ENCODE measurements at places on chromosomes 4 and X.

- no peak for DNase-seq
These were observed 165.7 kb upstream of the MAMLD1 start for GRCh38 chrX:150197388-150197787.

GRCh38 chr4:177947607-177948006, 505.4 kb upstream of the AGA start:
- no peak for DNase-seq

GRCh38 chrX:24515447-24515846, 50.4 kb downstream of the PDK3 start:
- no peak for DNase-seq

- no peak for DNase-seq
These were observed 27.1 kb downstream of the CD99L2 start for GRCh38 chrX:150871341-150871811.

GRCh38 chr4:82799006-82799881, 648 bp upstream of the SCD5 start:
- DNase-seq, result no peak

GRCh38 chrX:24145303-24146186, 4.0 kb upstream of the ZFX start:
- no peak for DNase-seq

GRCh38 chr4:6473264-6474052, 1.0 kb upstream of the PPP2R2C start:
- DNase-seq, result no peak

GRCh38 chrX:68307769-68308168, 125.5 kb downstream of the OPHN1 start:
- no peak for DNase-seq

Measured in CD4-positive, alpha-beta T cell treated with Interleukin-2 at 100 ng/mL for 4 hours (primary cell).